ENCODE measurements at places on chromosomes 3 and 15. TPM values are rescaled to one million over a fixed set of nuclear protein-coding genes. Genes with fewer than 3 reads are reported as not detected.

TADA3 gene
- 59.3 TPM for total RNA-seq

BMF gene
- 6.7 TPM for total RNA-seq

ARGFX gene
- 1.1 TPM for total RNA-seq

LRRN1 gene
- total RNA-seq = 20.2 TPM

CLSTN2 gene
- 9.5 TPM for total RNA-seq

TRH gene
- not detected for total RNA-seq

ZSCAN29 gene
- total RNA-seq = 30.8 TPM

ZIC1 gene
- total RNA-seq = 44.4 TPM

CCDC13 gene
- total RNA-seq = 0.34 TPM

MEIS2 gene
- 18.1 TPM for total RNA-seq

CLEC3B gene
- total RNA-seq = not detected

EOMES gene
- not detected for total RNA-seq

GPR176 gene
- total RNA-seq = 16.1 TPM

MANF gene
- total RNA-seq = 101 TPM

STAB1 gene
- total RNA-seq = not detected

SCN10A gene
- not detected for total RNA-seq

GPR149 gene
- total RNA-seq = not detected

PLSCR2 gene
- total RNA-seq = not detected

PRSS50 gene
- total RNA-seq = not detected

C3orf22 gene
- not detected for total RNA-seq

EBLN2 gene
- 4.4 TPM for total RNA-seq

UNC13C gene
- not detected for total RNA-seq

EPHA3 gene
- 0.94 TPM for total RNA-seq

DNASE1L3 gene
- not detected for total RNA-seq

CHRM5 gene
- total RNA-seq = not detected

TOPAZ1 gene
- 0.12 TPM for total RNA-seq

CLDN16 gene
- not detected for total RNA-seq

PLA1A gene
- total RNA-seq = 1.4 TPM

RNU6-1 gene
- not detected for total RNA-seq

CHCHD6 gene
- 24.2 TPM for total RNA-seq

UBE3A gene
- 95.1 TPM for total RNA-seq
